Renal cortical epithelial cell (primary cell): ENCODE measurements at places on chromosomes 4 and X. TPM values are rescaled to one million over a fixed set of nuclear protein-coding genes. Genes with fewer than 3 reads are reported as not detected.

Gene FAM9C
- not detected in 2 replicates for total RNA-seq

Gene SH2D1A
- total RNA-seq, result not detected in 2 replicates

Gene GAGE2A
- total RNA-seq, result not detected in 2 replicates

Gene NHS
- 4.9 and 14.2 TPM in 2 replicates for total RNA-seq

Gene CENPVL2
- total RNA-seq, result not detected in 2 replicates

Gene SPACA5
- not detected in 2 replicates for total RNA-seq

Gene GAGE12J
- not detected in 2 replicates for total RNA-seq

Gene SPOCK3
- not detected in 2 replicates for total RNA-seq

Gene SH3RF1
- 10.2 and 12.7 TPM in 2 replicates for total RNA-seq

Gene ELK1
- total RNA-seq, result 13.5 and 16.4 TPM in 2 replicates

Gene RBMXL3
- not detected in 2 replicates for total RNA-seq

Gene CNKSR2
- total RNA-seq, result 0.40 and 0.87 TPM in 2 replicates

Gene CRLF2
- not detected in 2 replicates for total RNA-seq

Gene ENPP6
- total RNA-seq, result under 0.01 and 0.35 TPM in 2 replicates

Gene FAM149A
- total RNA-seq, result 21.2 and 31.9 TPM in 2 replicates

Gene NAA11
- not detected in 2 replicates for total RNA-seq

Gene RHOXF2
- not detected in 2 replicates for total RNA-seq

Gene IL21
- not detected in 2 replicates for total RNA-seq

Gene DMP1
- total RNA-seq, result not detected in 2 replicates

Gene BTK
- not detected in 2 replicates for total RNA-seq
